ENCODE measurements at places on chromosomes 3 and 15.
A peak's percentile ranks its signal among the peaks of the same experiment; 100 is the strongest.

GRCh38 chr15:36579792-36580431 lies 486 bp downstream of the CDIN1 start:
- peak; percentile 51 for DNase-seq

DNA sequence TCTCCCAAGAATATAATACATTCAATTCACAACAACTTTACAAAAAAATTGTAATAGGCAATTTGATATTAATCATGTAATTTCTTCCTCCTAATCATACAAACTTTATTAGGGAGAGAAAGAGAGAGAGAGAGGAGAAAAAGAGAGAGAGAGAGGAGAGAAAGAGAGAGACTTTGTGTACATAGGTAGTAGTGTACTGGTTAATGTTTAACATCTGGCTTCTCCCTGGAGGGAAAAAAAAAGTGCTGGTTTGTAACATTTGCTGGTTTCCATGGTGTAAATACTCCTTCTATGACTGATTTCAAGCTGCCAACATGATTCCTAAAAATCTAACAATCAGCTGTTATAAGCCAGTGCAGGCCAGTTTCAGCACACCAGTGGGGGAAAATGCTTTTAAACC lies 98.0 kb upstream of the ARHGEF26 start:
- no peak for DNase-seq

DNA sequence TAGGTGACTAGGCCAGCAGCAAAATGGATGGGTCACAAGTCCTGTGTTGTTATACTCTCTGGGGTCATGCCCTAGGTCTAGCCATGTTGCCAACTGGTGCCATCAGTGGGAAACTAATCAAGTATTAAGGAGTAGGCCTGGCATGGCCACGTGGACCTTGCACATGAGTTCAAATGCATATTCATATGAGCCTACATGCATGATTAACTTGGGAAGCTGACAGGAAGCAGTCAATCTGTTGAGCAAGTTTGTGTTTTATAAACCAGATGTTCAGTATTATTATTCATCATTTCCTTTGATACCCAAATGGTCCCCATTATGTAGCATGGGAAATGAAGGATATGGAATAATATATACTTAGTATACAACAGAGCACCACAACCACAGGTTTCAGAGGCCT lies 95.0 kb downstream of the LRTM1 start:
- DNase-seq = no peak

DNA sequence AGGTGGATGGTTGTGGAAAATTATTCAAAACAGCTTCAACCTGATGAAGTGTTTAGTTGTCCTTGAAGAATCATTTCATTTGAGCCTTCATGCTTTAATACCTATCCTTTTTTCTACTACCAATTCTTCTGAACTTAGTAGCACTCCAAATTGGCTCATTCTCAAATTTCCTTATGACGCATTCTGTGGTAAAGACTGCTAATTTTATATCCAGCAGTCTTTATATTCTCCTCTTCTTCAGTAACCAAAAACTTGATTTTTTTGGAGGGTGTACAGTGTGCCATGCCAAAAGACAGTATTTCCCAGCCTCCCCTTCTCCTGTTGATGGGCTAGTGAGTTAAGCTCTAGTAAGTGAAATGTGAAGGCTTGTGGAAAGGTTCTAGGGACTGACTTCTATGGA lies 25.2 kb downstream of the CGNL1 start:
- DNase-seq = no peak

GRCh38 chr15:56798639-56799038 lies 65.3 kb upstream of the ZNF280D start:
- DNase-seq = no peak
